ENCODE measurements at places on chromosomes 2 and 18. TPM values are rescaled to one million over a fixed set of nuclear protein-coding genes. Genes with fewer than 3 reads are reported as not detected.
A peak's percentile ranks its signal among the peaks of the same experiment; 100 is the strongest.

The TWSG1 gene
- 11.3 TPM for total RNA-seq

The GTF2A1L gene
- total RNA-seq = 0.39 TPM

The REG1B gene
- total RNA-seq = not detected

- H3K4me1 ChIP-seq = peaks cover 47% of the 10 kb centered on the region
- peak overlapping the region; percentile 56 for H3K27ac ChIP-seq
- DNase-seq = no peak
- peaks cover 26% of the 10 kb centered on the region for H3K36me3 ChIP-seq
Observed at GRCh38 chr2:96264086-96264485, 1.7 kb downstream of the TMEM127 start.

GRCh38 chr2:196592911-196593881, 46.3 kb upstream of the CCDC150 start:
- no peaks in the 10 kb centered on the region for H3K36me3 ChIP-seq
- peak within 1 kb of the TSS; percentile 78 for H3K4me3 ChIP-seq
- no peak within 1 kb of the TSS for H3K27ac ChIP-seq
- H3K4me1 ChIP-seq = no peaks in the 10 kb centered on the region

GRCh38 chr2:241948299-241948897, 78.9 kb downstream of the RTP5 start:
- H3K27me3 ChIP-seq = no peaks in the 10 kb centered on the region
- DNase-seq = no peak
- no peaks in the 10 kb centered on the region for H3K36me3 ChIP-seq
- no peak overlapping the region for H3K4me3 ChIP-seq

The LAMA3 gene
- total RNA-seq = not detected

Measured in activated T-helper 1 cell treated with anti-CD3 and anti-CD28 coated beads, Interleukin-12 subunit alpha, Interleukin-12 subunit beta, Interleukin-2, Interleukin-4 antibody, amounts not matched to agents 30 ng/mL and 10 ng/mL and 1 ng/mL, durations not matched to agents 14 hours and 24 hours and 36 hours (primary cell).